ENCODE measurements at places on chromosomes 2 and 18.

GRCh38 chr2:164015328-164016123 lies 279.7 kb upstream of the FIGN start:
- DNase-seq: no peak

- DNase-seq: no peak
These were observed 122.1 kb downstream of the MGAT5 start for GRCh38 chr2:134375935-134376334.

DNA sequence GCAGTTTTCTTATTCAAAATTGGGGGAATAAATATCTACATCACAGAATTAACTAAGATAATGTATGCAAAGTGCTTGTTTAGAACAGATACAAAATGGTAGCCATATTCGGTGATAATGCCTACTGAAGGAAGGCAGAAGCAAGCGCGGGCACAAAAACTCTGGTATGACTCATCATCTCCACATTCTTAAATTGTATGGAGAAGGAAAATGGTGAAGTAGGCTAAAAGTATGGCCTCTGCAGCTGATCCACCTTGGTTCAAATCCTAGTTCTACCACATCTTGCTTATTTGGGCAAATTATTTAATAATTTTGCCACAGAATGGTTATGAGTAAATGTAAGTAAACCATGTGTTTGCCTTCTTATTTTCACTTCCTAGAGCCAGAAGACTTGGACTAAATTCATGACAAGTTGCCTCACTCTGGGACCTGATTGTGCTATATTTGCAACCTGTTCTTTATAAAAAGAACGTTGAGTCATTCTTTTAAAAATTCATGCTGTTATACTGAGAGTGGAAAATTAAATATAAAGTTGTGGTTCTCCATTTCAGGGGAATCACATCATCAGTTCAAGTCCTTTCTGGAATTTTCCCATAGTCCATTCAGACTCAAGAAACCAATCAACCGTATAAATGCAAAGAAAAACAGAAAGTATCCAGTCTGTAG lies 9.0 kb upstream of the CDK15 start:
- no peak for DNase-seq

DNA sequence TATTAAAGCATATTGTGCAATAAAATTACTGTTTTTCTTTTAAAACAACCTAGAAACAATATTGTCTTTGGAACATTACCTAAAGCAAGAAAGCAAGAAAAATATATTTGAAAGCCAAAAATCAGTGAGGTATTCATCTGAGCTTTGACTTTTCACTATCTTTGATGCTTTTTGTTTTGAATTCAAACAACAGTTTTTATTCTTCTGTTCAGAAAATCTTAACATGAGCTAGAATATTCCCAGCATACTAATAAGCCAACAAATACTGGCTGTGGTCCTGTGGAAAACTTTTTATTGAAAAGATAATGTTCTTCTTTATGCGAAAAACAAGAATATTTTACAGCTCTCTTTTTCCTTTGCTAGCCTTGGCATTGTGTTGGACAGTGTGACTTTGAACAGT lies 19.8 kb downstream of the FAM171B start:
- no peak for DNase-seq

GRCh38 chr2:101559551-101559950 lies 84.6 kb upstream of the RFX8 start:
- no peak for DNase-seq

DNA sequence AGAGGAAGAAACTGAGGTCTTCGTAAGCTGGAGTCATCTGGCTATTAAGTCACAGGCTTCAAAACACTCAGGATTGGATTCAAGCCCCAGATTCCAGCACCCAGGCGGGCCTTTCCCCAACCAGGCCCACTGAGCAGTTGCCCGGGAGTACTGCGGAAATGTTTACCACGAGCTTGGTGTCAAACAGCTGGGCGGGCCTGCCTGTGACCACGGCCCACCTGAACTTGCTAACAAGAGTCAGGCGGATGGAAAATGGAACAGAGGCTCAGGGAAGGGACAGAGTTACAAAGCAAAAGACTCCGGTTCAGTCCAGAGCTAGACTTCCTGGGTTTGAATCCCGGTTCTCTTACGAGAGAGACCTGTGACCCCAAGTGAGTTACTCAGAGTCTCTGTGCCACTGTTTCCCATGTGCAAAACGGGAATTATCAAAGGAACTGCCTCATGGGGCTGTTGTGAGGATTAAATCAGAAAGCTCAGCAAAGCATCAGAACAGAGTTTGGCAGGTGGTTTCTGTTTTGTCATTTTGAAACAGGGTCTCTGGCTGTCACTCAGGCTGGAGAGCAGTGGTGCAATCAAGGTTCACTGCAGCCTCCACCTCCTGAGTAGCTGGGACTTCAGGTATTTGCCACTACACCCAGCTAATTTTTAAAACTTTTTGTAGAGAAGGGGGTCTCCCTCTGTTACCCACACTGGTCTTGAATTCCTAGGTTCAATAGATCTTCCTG lies 49.0 kb upstream of the TFCP2L1 start:
- no peak for DNase-seq
